ENCODE measurements at places on chromosomes 7 and 10.
A peak's percentile ranks its signal among the peaks of the same experiment; 100 is the strongest.

GRCh38 chr10:22560096-22560912 lies 154.1 kb downstream of the PIP4K2A start:
- no peak for DNase-seq

DNA sequence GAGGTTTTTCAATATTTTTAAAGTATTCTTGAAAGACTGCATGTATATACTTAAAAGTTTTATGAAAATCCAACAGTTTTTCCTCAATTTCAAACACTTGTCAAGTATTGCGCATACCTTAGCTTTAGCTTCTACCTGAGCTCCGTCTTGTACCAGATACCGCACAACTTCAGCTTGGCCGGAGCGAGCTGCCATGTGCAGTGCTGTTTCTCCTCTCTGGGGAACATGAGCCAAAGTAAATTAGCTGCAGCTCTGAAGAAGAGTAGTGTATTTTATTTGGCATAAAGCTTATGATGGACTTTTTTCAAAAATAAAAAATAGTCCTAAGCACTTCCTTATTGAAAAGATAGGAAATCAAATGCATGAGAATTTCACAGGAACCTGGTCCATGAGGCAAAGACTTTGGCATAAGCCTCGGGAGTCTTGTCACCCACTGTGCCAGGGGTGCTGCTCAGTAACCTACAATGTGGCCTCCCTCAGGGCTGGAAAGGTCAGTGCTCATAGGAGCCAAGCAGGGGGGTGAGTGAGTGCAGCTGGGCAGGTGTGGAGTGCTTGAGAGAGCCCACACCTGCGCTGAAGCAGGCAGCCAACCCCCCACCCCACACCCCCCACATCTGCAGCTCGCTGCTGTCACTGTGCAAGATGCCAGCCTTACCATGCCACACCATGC lies 189.5 kb downstream of the ANK3 start:
- DNase-seq: no peak

DNA sequence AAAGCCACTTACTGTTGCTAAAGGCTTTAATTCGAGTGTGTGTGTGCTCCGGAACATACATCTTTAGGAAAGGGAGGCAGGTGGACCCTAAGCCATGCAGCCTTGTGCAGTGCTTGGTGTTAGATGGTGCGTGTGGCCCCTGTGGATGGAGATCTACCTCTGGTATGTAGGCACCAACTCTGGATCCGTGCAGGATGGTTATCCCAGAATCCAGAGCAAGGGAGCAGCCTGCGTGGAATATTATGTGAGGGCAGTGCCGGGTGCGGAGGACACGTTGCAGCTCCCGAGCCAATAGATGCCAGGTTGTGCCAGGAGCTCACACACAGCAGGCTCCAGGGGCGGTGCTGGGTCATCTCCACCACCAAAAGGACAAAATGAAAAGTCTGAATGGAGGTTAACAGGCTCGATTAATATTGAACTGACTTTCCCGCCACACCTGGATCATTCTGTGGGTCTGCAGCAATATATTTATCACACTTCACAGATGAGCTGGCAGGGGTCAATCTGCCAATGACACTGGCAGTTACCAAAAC lies 143.0 kb upstream of the NPS start:
- DNase-seq: no peak

DNA sequence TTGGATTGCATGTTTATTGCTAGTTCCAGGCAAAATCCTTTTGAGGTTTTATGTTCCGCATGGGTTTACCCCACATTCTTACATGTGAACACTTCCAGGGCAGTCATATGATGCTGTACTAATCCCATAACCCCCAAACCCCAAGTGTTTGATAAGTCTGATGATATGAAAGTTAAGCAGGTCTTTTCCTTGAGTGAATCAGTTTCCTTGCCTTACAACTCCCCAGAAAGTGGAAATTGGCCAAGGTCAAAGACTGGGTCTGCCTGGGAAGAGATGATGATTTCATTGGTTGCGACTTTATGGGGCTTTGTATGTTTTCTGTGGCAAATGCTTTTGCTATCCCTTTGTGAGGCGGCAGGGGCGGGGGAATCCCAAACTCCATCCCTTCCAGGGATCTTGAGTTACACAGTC lies 24.7 kb downstream of the AFAP1L2 start:
- no peak for DNase-seq

- DNase-seq: no peak
Measured at GRCh38 chr7:88866265-88866863, 70.8 kb upstream of the TEX47 start.

DNA sequence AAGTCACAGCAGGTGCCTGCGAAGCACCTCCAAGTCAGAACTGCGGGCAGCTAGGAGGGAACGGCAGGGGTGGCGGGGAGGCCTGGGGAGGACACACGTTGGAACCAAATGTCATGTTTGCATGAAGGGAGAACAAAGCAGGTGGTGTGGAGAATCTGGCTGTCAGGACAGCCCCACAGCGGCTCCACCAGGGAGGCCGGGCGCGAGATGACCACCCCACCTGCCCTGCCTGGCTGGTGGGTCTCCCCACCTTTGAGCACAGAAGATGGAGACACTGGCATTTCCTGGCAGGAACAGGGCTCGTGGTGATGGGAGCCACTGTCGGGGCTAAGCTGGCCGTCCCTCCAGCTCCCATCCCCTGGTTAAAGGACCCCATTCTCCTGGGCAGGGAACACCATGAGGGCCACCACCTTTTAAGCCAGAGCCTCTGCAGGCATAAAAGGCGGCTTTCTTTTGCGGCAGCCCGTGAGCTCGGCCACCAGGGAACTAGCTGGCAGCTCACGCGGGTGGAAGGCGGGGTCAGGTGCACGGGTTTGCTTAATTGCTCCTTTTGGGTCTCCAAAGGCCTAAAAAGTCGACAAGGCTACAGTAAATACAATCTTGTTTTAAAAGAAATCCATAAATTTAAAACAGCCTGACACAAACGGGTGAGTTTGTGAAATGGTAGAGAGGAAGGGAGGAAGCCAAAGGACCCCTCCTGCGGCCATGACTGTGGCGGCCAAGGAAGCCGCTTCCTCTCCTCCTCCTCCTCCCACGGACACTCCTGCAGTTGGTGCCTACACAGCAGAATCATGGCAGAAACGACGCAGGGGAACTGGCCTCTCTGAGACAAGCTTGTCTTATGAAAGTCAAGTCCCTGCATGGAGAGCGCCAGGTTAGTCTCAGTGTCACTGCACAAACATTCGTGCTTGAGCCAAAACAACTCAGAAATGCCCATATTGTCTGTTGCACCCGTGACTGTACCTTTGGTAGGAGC lies 213.8 kb downstream of the DNAJB6 start:
- DNase-seq: no peak

DNA sequence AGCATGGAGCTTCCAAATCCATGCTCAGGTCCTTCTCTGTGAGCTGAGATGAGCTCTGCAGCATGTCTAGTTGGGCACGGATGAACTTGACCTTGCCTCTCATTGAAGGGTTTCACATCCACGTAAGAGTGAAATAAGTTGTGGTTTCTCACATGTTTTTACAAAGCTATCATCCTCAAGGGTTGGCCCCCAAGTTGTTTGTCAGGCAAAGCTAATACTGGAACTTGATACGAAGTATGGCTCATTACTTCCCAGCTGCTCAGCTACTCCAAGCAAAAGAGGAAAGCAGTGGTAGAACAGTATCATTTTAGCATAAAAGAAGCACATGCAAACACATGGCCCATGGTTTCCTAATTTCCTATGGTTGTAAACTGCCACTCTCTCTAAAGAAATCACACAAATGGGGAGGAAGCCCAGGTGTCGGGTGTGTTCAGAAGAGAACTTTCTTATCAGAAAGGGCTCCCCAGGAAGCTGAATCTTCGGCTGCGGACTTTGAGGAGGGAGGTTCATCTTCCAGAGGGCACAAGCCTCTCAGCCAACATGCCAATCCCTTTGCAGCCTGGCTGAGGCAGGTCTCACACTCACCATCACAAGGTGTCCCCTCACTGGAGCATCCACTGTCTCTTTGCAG lies 45.3 kb downstream of the PDLIM1 start:
- no peak for DNase-seq

DNA sequence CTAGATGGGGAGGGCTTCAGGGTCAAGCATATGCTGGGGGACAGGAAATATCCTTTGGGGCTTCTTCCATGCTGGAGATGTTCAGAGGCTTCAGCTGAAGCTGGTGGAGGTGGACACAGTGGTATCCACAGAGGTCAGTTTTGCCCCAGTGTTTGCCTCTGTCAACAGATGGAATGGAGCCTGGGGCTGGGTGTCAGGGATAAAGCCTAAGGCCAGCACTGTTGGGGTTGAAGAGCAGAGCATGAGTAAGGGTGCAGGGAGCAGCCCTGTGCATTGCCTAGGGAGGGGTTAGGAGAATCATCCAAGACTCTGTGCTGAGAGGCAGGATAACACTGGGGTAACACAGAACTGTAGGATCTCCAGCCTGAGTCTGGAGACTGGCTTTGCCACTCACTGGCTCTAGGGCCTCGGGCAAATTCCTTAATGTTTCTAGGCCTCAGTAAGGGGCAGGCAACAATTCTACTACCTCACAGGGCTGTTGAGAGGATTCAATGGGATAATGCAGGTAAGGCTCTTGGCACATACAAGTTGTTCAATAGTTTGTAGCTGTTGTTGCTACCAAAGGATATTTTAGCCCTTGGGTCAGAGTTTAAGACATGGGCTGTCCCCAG lies 21.8 kb upstream of the MYL7 start:
- DNase-seq: peak; percentile 59

DNA sequence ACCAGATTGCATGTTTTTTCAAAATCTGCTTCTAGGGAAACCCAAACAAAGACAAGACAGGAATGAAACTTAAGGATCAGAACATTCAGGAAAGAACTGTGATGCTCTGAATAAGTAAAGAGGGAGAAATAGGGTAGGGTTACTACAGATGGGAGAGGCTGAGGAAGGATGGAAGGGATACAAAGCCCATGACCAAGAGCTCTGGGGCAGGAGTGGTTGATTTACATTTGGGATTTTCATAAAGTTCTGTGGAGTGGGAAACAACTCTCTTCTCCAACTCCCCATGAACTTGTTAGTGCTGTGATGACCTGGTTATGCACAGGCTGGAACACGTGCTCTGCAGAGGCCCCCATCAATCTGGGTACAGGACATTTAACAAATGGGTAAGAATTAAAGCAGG lies 216.0 kb upstream of the KLF14 start:
- DNase-seq: no peak

DNA sequence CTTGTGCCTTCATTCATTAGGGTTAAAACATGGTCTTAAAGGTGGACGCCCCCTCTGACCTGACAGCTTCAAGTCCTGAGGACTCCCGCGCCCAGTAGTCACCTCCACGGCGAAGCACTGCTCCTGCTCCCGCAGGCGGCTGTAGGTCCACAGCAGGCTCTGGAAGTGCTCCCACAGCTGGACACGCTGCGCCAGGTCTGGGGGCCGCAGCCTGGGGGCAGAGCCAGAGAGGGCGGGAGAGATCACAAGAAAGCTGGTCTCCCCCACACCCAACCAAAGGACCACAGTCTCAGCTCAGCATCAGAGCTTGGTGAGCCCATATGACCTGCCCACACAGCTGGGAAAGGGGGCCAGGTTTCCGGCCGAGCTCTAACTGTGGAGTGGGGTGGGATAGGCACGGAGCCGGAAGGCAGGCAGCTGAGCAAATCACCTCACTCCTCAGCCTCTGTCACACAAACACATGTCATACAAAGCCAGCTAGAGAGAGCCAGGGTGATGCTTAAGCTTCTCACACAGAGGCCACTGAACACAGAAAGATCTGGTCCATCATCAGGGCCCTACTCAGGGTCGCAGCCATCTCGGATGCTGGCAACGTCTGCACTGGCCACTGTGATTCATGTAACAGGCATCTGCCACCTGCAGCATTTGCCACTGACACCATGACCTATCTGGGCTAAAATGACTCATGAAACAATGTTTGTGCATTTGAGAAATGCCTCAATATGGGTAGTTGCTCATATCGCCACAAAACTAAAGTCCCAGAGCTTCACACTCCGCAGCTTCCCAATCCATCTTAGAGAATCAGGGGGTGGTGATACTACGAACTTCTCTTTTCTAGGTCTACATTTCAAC lies 12.6 kb downstream of the HPS1 start:
- DNase-seq: no peak

Data from NCI-H226 (cell line).